ENCODE measurements at places on chromosomes 2 and 18.

GRCh38 chr18:35672897-35673296, 91.4 kb downstream of the GALNT1 start:
- DNase-seq = no peak

GRCh38 chr2:197309691-197310231, 819 bp downstream of the ANKRD44 start:
- DNase-seq = peak; percentile 37

DNA sequence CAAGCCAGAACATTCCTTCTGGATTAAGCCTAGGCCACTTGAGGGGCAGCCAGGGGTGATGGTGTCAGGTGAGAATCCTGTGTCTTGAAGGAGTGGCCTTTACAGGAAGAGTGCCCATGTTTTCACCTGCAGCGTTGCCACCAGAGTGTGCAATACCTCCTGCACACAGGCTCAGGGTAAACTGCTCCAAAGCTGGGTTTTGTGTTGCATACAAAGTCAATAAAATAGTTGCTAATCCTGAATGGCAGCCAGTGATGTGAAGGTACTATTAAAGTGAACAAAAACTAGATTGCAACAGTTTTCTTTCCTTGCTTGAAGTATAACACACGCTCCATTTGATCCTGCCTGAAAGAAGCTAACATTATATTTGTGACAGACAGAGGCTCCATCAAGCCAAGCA, 64.4 kb upstream of the NRP2 start:
- DNase-seq = no peak

GRCh38 chr18:4101009-4101408, 354.1 kb downstream of the DLGAP1 start:
- DNase-seq = no peak

DNA sequence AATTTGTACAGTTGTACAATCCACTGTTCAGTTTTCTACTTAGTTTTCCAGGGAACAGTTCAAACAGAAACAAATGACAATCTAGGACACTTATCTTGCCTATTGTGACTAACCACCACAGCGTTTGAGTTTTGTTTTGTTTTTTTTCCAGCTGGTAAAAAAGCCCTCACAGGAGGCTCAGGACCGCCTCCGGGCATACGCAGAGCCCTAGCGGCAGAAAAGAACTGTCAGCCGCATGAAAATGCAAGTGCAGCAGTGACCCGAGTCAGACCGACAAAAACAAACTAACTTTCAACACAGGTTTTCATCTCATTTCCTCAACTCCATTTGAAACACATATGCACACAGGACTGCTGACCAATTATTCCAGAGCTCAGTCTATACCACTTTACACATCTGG, 68.6 kb downstream of the STEAP3 start:
- DNase-seq = no peak

GRCh38 chr2:170587117-170587516, 128.0 kb upstream of the SP5 start:
- no peak for DNase-seq

DNA sequence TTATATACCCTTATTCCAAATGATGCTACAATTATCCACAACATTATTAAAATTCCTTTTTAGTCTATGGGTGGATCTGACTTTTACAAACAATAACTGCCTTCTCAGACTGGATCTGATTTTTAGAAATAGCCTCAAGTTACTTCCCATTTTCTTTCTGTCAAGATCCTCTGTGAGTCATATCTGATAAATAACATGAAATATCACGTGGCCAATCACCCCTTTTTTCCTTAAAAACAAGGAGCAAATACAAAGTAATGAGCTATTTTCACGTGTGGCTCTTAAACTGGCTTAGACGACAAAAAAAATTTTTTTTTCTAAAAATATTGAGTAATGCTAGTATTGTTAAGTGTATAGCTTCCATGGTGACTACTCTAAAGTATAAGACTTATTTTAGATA, 6.7 kb downstream of the PELI1 start:
- no peak for DNase-seq

- peak; percentile 97 for DNase-seq
These were observed 183.9 kb upstream of the VRK2 start for GRCh38 chr2:57862727-57863126.

DNA sequence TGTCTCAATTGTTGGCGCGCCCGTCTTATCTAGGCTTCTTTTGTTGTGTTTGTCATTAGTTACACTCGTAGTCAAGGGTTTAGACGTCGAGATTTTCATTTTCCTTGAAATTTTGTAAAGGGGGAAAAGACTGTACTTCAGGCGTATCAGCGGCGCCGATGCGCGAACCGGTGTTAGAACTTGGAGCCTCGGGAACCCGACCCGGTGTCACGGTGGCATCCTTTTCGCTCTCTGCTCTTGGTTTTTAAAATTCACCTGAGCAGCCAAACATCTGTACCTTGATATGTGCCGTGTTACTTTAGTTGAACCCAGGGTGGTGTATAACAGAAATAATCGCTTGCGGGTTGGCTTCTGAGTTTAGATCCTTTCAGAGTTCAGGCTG, 643 bp downstream of the RMC1 start:
- no peak for DNase-seq

DNA sequence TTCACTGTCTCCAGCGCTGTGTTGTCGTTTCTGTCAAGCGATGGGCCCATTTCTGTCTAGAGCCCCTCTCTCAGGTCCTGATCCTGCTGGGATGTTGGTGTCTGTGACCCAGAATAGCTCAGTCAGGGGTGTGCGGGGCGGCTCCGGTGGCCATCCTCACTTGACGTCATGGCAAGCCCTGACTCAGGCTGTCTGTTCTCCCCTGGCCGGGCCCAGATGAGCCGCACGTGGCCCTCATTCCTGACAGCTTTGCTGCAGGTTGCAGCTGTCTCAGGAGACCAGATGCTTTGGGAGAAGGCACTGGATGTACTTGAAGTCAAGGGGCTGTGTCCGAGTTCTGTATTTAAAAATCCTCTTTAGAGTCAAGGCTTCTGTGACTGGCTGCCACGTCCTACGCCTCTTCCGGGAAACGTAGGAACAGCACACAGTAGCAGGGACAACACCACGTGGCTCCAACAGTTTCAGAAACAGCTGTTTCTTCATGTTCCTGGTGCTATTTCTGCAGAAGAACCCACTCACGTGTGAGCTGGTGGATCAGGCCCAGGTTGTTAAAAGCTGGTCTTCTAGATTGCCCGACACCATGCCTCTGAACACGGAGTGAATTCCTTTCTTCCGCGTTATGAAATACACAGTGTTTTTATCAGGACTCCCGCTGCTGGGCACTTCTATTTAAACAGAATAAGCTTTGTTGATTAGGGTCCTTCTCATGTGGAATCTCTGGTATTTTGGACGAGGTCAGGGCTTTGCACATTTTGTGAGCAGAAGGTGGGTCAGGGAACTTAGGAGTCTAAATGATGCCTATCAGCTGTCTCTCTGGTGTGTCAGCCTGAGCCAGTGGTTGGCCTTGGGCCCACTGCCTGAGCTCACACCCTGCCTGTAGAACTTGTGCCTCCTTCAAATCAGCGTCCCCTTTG, 28.3 kb upstream of the NTSR2 start:
- no peak for DNase-seq

GRCh38 chr2:21361957-21362486, 238.3 kb downstream of the TDRD15 start:
- DNase-seq = no peak

- DNase-seq = no peak
These were observed 26.2 kb downstream of the CERS6 start for GRCh38 chr2:168482269-168482668.

DNA sequence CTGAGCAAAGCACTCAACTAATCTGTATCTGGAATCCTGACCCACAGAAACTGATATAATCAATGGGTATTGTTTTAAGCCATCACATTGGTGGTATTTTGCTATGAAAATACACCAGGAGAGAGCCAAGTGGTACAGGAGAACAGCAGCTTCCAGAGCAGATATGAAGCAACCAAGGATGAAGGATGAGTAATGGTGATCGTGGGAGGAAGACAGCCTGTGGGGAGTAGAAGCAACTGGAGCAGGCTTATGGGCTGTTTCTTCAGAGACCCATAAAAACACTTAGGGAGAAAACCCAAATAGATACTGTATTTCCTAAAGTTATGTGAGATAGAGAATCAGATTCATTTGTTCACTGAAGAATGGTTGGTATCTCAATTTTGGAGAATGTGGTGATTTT, 330.8 kb downstream of the NUP35 start:
- DNase-seq = no peak

GRCh38 chr2:168758970-168759820, 43.2 kb upstream of the NOSTRIN start:
- peak; percentile 73 for DNase-seq

- no peak for DNase-seq
These were observed 35.5 kb upstream of the BAZ2B start for GRCh38 chr2:159651884-159652283.

- DNase-seq = no peak
These were observed 62.3 kb upstream of the C2orf15 start for GRCh38 chr2:99079226-99079625.

DNA sequence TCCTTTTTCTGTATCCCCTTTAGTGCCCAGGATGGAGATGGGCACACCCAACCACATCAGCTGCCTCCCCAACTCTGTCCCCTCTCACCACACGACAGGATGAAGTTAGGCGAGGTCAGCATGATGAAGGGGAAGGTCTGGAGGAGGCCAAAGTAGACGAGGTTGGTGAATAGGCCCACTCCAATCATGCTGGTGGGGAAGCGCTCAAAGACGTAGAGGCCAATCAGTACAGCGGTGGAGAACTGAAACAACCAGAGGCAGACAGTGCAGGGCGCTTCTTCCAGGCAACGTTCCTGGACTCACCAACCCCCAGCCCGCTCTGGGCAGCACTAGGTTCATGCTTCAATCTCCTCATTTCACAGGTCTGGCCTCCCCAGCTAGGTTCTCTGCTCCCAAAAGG, 2.9 kb downstream of the TEX261 start:
- DNase-seq = no peak

- DNase-seq = no peak
These were observed 88.8 kb upstream of the DNMT3A start for GRCh38 chr2:25430556-25430955.

GRCh38 chr2:46338674-46339073, 41.5 kb downstream of the EPAS1 start:
- DNase-seq = no peak

- DNase-seq = peak; percentile 53
These were observed 616 bp upstream of the RBMS1 start for GRCh38 chr2:160494201-160494644.

- DNase-seq = no peak
These were observed 28.6 kb downstream of the KCMF1 start for GRCh38 chr2:84999553-84999955.

DNA sequence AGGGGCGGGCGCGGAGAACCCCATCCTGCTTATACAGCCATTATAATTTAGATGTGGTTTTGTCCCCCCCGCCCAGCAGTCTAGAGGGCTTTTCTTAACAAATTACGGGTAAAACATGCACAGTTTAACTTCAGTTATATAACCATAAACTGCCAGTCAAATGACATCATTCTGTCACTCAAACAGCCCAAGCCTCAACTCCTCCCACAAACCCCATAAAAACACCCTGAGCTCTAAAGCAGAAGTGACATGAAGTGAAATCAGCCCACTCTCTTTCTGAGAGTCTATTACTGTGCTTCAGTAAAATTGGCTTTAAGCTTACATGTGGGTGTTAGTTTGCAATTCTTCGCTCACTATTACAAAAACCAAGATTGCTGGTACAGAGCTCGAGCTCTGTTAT, 705.1 kb upstream of the GCFC2 start:
- DNase-seq = no peak

DNA sequence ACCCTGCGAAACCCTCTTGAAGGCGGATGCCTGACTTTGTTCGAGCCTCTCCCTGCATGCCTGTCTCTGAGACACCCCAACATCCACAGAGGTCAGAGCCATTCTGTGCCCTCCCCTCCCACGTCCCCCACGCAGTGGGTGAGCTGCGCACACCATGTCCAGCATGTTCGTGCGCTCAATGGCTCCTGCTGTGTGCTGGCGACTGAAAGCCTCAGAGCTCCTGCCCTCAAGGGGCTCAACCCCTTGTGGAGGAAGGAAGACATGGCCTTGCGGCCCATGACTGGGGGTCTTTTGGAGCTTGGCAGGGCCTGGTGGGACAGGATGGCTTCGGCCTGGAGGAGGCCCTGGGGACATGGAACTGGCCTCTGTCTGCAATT, 45.7 kb downstream of the ANKMY1 start:
- DNase-seq = no peak

GRCh38 chr2:173002751-173003541, 72.7 kb upstream of the MAP3K20 start:
- peak; percentile 99 for DNase-seq

DNA sequence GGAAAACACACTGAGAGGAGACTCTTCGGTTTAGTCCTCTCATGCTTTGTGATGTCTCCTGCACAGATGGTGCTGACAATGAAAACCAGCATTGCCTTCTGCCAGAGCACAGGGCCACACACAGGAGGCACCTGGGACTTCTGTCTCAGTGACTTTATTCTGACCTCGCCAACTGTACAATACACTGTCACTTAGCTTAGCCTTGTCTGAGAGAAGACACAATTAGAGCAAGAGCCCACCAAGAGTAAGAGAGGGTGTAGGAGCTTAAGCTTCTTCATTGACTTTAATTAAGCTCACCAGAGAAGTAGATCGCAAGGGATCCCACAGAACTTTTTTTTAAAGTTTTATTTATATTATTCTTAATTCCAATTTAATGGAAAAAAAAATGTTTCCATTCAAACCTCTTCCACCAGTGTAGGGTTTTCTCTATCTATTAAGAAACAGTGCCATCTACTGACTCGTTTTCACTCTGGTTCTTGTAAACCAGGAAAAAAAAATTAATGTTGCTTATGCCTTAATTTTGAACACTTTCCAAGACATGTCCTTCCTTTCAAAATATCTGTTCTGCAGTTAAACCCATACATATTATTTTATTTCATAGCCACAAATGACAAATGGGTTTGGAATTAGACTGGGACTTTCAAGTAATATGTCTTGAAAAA, 42.4 kb upstream of the DDX18 start:
- DNase-seq = peak; percentile 56

GRCh38 chr2:199282309-199282708, 175.4 kb downstream of the SATB2 start:
- no peak for DNase-seq

DNA sequence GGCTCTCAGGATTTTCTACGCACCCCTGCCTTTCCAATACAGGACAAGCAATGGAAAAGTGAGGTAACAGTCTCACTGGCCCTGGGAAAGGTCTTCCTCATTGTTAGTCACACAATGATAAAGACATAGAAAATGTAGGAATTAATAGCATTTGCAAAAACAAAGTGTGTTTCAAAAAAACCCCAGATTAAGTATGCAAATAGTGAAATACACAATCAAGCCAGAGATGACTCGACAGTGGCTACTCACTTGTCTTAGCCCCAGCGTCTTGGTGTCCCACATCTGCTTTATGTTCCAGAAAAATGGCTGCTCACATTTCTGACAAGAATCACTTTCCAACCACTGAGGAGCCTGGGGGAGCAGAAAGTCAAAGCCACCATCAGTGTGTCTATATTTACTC, 47.0 kb upstream of the AP1S3 start:
- no peak for DNase-seq

DNA sequence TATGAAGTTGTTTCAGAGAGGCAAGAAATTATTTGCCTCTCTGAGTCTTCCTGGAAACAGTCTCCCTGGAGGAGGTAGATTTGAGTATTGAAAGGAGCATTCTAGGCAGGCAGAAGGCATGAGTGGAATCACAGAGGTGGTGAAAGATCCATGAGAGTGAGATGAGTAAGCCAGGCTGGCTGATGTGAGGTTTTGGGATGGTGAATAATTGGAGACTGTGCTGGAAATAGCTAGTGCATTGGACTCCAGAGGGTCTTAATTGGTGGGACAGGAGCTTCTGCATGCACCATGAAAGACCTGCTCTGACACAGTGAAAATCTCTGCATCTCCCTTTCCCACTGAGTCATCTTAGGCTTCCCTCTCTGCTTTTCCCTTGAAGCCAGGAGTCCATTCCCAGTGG, 46.3 kb downstream of the CDC42EP3 start:
- no peak for DNase-seq

GRCh38 chr2:111990856-111991255, 64.2 kb upstream of the TMEM87B start:
- no peak for DNase-seq

All from NCI-H82 (cell line).